HS-27A (cell line): ENCODE measurements at places on chromosomes 6 and 20.

DNA sequence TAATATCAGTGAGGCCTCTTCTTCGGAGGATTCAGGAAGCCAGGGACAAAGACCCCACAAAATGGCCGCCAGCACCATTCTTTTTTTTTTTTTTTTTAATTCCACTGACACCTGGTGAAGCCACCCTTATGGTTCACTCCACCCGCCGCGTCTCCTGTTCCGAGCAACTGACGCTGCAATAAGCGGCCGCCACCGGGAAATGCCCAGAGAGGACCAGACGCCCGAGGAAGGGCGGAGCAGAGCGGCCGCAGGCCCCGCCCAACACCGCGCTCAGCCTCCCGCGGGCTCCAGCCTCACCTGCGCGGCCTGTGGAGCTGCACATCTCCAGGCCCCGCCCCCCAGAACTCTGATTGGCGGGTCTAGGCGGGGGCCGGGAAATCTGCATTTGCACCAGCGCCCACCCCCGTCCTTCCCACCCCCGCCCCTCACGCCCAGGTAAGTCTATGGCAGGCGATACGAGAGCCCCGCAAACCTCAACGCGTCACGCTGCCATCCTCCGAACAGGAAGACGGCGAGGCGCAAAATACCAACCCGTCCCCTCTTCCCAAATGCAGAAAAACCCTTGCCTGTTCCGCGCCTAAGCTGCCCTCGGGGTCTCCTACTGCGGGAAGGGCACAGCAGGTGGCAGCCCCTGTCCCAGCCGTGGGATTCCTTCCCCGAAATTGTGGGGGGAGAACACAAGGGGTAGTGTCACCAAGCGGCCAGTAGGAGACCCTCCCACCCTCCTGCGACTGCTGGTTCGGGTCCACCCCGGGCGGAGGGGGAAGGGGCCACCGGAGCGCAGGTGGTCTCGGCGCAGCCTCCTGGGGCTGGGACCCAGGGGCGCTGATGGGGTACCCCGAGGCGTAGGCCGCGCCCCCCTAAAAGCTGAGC lies 960 bp downstream of the ATP9A start:
- no peak for DNase-seq

- DNase-seq: no peak
Measured at GRCh38 chr6:87671555-87672029, 30.4 kb downstream of the AKIRIN2 start.

DNA sequence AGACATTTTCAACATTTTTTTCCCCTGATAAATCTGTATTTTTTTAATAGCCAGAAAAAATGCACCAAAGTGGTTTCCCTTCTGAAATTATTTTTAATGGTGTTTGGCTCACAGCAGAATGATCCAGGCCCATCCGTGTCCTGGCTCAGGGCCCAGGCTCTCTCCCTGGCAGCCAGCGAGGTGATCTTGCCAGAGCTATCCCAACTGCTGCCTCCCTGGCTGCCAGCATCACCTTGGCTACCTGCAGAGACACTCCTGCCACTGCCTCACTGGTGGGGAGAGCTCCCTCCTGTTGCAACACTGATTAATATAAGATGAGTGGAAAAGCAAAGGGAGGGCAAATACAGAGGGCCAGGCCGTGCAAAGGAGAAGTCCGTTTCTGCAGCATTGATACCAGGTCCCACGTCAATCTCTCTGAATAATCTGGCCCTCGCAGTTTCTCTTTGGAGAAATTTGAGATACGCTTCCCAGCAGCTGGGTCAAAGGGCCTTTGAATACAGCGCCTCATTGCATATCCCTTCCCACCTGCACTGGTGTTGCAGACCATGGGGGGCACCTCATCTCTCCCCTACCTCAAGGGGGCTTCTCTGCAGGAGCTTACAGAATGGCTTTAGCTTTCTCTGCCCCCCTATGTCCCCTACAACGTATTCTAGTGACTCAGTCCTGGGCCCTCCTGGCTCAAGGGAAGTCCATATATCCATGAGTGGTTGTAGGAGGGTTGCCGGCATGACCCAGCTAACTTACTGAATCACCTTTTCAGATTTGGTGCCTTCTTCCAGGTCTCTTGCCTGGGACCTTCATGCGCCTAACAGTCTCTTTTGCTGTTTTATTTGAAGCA lies 12.8 kb upstream of the DSTN start:
- DNase-seq: no peak

GRCh38 chr6:36327226-36327918 lies 9.3 kb downstream of the BNIP5 start:
- no peak for DNase-seq

GRCh38 chr6:22279427-22279826 lies 17.4 kb downstream of the PRL start:
- DNase-seq: no peak

GRCh38 chr20:51423290-51423667 lies 119.2 kb downstream of the NFATC2 start:
- DNase-seq: no peak

- peak; percentile 23 for DNase-seq
Measured at GRCh38 chr20:35791821-35792220, 20.0 kb downstream of the PHF20 start.

- no peak for DNase-seq
Measured at GRCh38 chr6:163719028-163719742, 304.7 kb downstream of the QKI start.
